ENCODE measurements at places on chromosomes 12 and 14. TPM values are rescaled to one million over a fixed set of nuclear protein-coding genes. Genes with fewer than 3 reads are reported as not detected.

- DNase-seq = no peak
These were observed 422.4 kb upstream of the LMO3 start for GRCh38 chr12:17028348-17028747.

DNA sequence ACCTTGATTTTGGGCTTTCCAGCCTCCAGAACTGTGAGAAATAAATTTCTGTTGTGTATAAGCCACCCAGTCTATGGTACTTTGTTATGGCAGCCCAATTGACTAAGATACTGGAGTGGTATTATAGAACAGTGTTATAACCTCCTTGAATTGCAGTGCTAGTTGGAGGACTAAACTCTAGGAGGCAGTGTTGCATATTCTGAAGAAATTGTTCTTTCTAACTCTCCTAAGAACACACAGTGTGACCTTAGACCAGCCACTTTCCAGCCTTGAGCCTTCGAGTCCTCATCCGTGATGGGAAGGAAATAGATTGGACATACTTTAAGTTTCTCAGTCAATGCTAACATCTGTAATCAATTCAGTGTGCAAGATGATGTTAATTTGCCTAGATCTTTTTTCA, 22.4 kb upstream of the LRRC10 start:
- no peak for DNase-seq

DNA sequence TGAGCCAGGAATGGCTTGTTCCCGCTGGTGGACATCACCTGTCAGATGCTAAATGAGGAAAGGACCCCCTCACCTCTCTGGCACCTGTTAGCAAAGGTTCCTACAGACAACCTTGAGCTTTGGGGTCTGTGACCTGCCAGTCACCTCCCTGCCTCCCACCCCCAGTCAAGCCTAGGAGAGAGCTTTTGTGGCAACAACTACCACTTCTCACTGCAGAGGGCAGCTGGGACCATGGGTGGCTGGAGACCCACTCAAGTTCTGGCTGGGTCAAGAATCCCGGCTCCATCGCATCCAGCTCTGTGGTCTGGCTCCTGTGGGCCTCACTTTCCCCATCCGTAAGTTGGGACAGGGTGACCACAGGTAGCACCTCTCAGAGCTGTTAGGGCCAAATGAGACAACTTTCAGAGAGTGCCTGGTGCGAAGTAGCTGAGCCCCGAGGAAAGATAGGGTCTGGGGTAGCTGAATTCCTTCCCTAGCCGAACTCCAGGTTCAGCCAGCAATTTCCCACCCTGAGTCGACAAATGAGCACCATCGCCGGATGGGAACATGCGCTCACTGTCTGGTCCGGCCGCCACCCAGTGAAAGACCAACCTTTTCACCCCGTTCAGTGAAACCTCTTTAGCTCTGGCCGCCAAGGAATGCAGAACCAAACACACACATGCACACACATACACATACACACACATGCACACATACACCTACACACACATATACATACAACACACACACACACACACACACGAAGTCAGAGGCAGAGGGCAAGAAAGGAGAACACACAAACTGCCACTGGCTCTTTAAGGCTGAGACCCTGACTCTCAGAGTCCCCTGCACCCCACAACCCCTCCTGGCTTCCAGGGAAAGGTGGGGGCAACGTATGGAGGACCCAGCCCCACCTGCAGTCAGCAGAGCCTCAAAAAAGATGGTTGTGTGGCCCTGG, 1.9 kb downstream of the TMEM119 start:
- DNase-seq = no peak

- peak; percentile 13 for DNase-seq
These were observed 341.4 kb downstream of the ADAMTS20 start for GRCh38 chr12:43210485-43211192.

- DNase-seq = no peak
These were observed 122.1 kb downstream of the SLC5A8 start for GRCh38 chr12:101087920-101088319.

DNA sequence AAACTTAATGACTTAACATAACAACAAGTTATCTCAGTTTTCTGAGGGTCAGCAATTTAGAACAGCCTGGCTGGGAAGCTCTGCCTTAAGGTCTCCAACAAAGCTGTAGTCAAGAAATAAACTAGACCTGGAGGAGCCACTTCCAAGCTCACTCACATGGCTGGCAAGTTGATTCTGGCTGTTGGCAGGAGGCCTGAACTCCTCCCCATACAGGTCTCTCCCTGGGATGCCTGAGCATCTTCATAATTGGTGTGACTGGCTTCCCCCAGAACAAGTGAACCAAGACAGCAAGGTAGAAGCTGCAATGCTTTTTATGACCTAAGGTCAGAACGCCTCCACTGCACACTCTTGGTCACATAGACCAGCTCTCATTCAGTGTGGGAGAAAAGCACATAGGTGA, 128.3 kb downstream of the SAMD4A start:
- DNase-seq = no peak

GRCh38 chr12:66077542-66077941, 53.0 kb downstream of the LLPH start:
- DNase-seq = no peak

DNA sequence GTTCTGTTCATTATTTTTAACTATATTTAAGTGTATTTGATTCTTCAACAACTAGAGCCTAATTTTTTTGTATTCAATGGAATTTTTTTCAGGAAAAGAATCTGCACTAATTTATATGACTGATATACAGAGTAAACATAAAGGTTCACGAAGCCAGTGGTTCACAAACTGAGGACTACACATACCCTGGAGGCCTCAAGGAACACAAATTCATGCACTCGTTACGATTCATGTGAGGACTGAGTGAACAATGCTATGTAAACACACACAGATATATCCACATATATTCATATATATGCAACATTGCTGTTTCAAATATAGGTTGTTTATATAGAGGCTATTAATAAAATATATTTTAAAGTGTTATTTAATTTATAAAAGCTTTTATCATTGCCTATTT, 137.8 kb downstream of the PHLDA1 start:
- no peak for DNase-seq

DNA sequence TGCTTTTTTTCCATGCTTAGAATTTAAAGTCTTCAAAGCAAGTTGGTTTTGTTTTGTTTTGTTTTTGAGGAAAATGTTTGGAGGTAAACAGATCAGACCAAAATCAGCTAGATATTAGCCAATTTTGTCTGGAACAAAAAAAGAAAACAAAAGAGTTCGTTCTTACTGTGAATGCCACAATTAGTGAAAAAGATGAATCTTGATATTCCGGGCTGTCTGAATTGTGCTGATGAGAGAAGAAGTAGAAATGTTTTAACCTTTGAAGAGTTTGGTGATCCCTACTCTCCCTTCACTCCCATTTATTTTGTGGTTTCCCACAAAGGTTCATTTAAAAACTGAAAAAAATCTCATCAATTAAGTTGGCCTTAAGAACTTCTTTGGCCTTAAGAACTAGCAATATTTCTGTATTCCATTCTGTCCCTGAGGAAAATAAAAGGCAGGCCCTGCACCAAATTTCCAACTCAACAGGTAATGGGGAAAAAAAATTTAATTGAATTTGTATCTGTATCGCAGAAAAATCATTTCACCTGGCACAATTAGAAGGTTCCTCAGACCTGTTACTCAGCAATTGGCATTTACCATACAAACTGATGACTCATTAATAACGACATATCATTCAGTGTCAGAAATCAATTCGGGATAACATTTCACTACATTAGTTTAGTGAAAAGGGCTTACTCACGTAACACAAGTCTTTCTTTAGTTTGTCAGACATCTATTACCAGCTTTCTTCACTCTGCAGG, 562 bp upstream of the GLIPR1L2 start:
- DNase-seq = no peak

GRCh38 chr12:41936333-41936732, 208.3 kb downstream of the GXYLT1 start:
- no peak for DNase-seq

GRCh38 chr12:38921025-38921677, 15.8 kb upstream of the CPNE8 start:
- DNase-seq = peak; percentile 1

- DNase-seq = no peak
These were observed 2.5 kb downstream of the PGAM5 start for GRCh38 chr12:132713123-132713522.

Gene OR4E1
- total RNA-seq = not detected

Gene HVCN1
- 0.09 TPM for total RNA-seq

Gene GPR132
- 0.24 TPM for total RNA-seq

Gene MANSC4
- not detected for total RNA-seq

Gene UNC119B
- total RNA-seq = 37.8 TPM

Gene STAC3
- total RNA-seq = 0.21 TPM

Gene KRT77
- total RNA-seq = not detected

Gene COX8C
- not detected for total RNA-seq

Gene ACSM4
- total RNA-seq = not detected

Gene ANKRD33
- not detected for total RNA-seq

Gene TMTC1
- total RNA-seq = not detected

Gene AMN
- not detected for total RNA-seq

Gene HAL
- not detected for total RNA-seq

Gene RBP5
- total RNA-seq = not detected

Gene SDR9C7
- not detected for total RNA-seq

Gene MYF6
- not detected for total RNA-seq

All from HFFc6 (cell line).